ENCODE measurements at places on chromosomes 6 and 20.

- no peak for DNase-seq
Measured at GRCh38 chr6:152170313-152170701, 362.8 kb downstream of the ESR1 start.

GRCh38 chr6:170082531-170083187 is 208.2 kb downstream of the DLL1 start:
- peak; percentile 22 for DNase-seq

DNA sequence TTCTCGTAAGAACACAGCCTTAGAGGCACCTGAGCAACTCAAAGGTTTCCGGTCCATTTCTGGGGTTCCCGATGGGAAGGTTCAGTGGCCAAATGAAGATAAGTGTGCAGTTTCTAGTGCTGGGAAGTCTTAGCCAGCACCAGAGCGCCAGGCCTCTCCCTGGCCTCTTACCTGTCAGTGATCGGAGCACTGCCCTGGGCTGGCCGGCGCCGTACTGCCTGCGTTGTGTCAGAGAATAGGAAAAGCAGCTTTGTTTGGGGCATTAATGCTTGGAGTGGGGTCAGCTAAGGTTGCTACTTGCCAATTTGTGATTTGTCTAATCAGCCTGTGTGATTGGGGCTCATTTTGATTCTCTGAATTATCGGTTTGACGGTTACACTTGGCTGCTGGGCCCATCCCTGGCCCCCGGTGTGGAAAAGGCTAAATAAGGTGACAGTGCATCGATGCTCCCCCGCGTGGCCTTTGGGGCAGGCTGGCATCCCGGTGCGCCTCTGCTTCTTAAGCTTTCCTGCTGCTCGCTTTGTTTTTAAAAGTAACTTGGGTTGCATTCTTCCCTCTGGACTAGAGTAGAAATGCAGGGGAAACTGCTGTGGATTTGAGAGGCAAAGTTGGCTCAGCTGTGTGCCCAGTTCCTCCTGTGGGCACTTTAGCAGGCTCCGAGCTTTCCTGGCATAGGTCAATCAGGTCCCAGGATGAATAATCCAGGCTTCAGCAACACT is 51.8 kb downstream of the TCP11 start:
- DNase-seq: no peak

DNA sequence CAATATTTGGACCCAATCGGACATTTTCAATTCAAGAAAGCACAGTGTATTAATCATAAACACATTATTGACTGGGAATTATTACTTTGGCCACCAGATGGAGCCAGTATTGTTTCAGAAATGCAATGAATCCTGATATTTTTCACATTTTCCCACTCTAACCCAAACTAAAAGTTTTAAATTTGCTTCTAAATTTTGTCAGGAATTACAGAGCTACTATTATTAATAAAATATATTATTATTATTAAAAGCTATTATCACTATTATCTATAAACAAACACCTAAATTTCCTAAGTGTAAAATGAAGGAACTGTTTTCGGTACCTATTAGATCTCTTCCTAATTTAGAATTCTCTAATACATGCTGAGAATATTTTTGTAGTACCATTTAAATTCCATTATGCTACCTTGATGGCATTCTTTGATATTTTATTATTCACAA is 245.3 kb downstream of the OGFRL1 start:
- DNase-seq: no peak

DNA sequence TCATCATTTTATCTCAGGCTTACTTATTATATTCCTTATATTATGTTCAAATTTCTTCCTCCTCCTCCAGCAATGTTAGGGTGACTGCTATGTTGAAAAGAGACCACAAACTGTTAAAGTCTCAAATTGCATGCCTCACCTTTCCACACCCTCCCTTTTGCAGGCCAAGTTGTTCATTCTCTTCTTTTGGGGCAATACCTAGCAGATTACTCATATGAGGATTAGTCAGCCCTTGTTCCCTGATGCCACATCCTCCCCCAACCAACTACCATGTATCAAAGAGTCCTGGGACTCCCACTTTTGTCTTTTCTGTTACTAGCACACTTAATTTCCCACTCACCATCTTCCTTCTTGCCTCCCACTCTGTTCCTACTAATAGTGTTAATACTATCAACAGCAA is 434.7 kb downstream of the BCKDHB start:
- no peak for DNase-seq

DNA sequence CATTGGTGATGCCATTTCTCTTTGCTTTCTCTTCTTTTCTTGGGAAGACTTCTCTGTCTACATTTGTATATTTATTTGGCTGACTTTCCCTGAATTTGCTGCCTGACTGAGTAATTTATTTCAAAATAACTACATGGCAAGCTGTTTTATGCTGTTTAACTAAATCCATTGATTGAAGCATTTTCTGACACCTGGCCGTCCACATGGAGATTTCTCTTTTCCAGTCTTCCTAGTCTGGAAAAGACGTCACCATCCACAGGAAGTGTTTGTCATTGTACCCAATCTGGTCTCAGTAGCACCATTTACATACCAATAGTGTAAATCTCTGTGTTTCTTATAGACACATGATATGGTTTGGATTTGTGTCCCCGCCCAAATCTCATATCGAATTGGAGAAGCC is 9.2 kb upstream of the MAS1L start:
- no peak for DNase-seq
